ENCODE measurements at places on chromosomes 2 and 18. TPM values are rescaled to one million over a fixed set of nuclear protein-coding genes. Genes with fewer than 3 reads are reported as not detected.
A peak's percentile ranks its signal among the peaks of the same experiment; 100 is the strongest.

The TCF23 gene
- not detected for total RNA-seq

The APCDD1 gene
- 47.1 TPM for total RNA-seq

The PROM2 gene
- 0.50 TPM for total RNA-seq

The ASB18 gene
- total RNA-seq: not detected

The NOTO gene
- total RNA-seq: not detected

The C2orf15 gene
- total RNA-seq: not detected

DNA sequence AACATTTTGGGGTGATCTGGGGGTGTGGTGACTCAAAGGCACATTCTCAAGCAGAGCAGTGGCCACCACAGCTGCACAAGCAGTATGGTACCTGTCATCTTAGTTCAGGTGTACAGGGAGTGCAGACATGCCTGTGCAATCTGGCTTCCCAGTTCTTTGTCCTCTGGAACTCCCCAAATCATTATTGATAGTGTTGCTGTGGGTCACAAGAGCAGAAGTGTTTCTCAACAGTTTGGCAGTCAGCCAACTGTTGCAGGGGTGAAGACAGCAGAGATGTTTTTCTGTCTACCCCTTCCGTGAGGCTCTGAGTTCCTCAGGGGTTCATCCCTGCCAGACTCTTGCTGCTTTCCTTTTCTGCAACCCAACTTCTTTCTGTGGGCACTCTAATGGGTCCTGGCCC lies 206.5 kb upstream of the ZSWIM2 start:
- DNase-seq: no peak

- DNase-seq: no peak
Observed at GRCh38 chr18:58593938-58594337, 35.0 kb downstream of the ALPK2 start.

- DNase-seq: no peak
Observed at GRCh38 chr2:48601349-48601748, 16.3 kb upstream of the GTF2A1L start.

GRCh38 chr2:196431076-196431475 lies 208.4 kb upstream of the CCDC150 start:
- DNase-seq: no peak

DNA sequence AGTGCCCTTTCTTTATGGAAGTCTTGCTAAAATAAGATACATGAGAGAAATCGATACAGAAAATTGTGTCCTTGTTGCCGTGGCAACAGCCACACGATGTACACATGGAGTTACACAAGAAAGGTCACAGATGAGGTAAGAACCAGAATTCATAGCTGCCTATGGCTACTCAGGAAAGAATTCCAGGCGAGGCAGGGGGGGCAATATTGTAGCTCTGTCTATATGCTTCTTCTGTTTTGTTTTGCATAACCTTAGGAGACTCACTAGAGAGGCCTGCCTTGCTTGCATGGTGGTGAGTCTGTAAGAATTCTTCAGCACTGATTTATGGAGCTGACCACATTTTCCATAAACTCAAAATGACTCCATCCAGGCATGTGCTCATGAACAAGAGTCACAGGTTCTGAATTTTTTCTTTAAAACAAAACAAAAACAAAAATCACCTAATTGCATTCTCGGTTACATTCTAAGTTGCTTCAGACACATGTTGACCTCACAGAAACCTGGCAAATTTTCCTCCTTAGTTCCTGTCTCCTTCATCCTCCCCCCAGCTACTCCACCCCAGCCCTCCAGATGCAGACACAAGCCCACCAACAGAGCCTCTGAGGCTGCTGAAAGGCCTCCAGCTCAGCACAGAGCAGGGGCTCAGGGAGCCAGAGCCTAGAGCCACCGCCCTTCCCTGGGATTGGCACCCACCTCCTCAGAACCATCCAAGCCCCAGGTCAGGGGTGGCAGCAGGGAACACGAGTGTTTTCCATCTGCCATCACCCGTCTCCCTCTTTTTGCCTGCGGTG lies 183.5 kb downstream of the ANTXR1 start:
- DNase-seq: no peak

DNA sequence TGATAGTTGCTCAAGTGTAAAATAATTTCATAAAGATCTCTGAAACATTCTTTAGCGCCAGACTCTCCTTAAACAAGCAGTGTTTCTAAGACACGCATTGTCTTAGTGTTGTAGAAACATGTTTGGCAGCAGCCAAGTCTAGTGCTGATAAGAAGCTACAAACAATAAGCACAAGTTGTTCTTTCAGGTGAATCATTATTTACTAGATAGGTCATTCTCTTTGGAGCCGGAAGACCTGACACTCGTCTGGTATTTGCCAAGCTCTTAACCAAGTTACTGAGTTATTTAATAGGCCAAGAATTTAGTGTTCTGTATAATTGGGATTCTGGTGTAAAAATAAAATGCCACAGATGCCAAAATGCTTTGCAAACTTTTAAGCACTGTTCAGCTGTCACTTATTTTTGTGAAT lies 852.1 kb downstream of the CPS1 start:
- DNase-seq: no peak

DNA sequence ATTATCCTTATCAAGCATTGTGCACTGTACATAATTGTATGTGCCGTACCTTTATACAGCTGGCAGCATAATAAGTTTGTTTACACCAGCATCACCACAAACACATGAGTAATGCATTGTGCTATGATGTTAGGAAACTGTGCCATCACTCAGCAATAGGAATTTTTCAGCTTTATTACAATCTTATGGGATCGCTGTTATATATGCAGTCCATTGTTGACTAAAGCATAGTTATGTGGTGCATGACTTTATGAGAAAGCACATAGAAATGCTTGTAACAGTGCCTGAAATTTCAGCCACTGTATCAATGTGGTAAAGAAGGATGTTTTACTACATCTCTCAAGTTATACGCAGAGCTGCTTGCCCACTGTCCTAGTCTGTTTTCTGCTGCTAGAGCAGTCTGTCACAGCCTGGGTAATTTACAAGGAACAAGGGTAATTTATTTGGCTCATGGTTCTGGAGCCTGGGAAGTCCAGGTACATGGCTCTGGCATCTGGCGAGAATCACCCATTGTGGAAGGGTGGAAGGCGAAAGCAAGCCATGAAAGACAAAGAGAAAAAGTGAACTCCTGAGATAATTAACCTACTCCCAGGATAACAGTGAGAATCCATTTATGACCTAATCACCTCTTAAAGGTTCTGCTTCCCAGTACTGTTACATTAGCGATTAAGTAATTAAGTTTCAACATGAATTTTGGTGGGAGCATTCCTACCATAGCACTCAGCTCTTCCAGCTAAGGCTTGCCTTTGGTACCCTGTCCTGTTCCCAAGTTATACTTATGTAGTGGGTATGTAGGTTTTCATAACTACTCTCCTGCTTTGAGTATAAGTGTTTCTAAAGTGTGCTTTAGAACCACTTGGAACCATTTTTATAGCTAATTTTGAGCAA lies 4.6 kb downstream of the MAP3K20 start:
- DNase-seq: no peak

DNA sequence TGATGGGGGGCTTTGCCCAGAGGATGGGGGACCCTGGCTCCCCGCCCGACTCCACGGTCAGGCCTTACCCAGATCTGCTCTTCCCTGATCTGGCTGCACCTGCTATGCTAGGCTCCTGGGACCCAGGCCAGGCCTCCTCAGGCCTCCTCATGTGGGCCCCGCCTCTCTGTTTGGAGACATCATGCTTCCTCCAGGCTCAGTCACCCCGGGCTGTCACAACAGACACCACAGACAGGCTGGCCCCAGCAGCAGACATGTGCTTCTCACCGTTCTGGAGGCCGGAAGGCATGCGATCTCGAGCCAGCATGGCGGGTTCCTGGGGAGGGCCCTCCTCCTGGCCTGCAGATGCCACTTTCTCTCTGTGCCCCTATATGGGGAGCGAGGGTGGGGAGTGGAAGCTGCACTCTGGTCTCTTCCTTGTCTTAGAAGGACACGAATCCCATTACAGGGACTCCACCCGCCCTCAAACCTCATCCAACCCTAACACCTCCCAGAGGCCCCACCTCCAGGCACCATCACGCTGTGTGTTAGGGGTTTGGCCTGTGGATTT lies 10.8 kb upstream of the NEU4 start:
- no peak for DNase-seq

- DNase-seq: no peak
Observed at GRCh38 chr2:151180123-151180522, 81.5 kb downstream of the RBM43 start.

GRCh38 chr2:202109139-202109736 lies 36.2 kb downstream of the KIAA2012 start:
- no peak for DNase-seq

DNA sequence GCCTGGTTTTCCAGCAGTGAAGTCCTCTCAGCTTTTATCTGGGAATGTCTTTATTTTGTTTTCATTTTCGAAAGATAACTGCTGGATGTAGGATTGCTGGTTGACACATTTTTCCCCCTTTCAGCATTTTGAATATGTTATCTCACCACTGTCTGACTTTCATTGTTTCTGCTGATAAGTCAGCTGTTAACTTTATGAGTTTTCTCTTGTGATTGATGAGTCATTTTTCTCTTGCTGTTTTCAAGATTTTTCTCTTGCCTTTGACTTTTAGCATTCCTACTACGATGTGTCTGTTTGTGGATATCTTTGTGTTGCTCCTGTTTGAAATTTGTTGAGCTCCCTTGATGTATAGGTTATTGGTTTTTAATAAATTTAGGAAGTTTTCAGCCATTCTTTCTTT lies 85.5 kb downstream of the AGPS start:
- DNase-seq: no peak

DNA sequence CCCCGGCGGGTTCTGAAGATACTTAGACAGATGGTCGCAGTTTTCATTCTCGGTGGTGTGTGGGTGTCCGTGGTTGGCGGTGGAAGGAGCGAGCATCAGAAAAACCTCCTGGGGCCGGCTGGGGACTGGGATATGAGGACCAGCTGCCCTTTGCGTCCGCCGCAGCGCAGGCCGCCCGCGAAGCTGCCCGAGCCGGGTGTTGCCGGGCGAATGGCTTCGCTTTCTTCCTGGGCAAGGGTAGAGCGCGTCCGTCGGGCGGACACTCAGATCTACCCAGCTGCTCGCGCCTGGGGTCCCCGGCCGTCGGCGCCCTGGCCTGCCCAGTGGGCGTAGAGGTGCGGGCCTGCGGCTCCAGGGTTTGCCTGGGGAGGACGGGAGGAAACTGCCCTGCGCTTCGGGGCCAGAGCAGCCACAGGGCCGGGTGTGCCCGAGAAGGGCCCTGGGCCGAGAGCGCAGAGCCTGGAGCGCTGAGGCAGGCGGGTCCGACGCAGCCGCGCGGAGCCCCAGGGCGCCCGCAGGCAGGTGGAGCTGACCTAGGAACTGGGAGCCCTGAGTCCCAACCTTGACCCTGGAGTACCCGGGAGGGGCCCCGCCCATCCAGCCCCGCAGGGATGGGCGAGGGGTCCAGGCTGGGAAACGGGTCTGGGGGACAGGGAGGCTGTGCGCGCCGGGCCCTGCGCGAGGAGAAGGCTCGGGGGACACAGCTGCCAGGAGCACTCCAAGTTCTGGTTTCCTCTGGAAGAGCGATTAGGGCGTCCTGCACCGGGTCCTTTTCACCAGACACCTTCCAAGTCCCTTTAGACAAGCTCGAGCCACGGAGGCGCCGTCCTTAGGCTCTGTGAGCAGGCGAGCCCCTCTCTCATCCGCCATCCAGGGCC lies 1.3 kb downstream of the TWIST2 start:
- peak; percentile 88 for DNase-seq

- DNase-seq: no peak
Observed at GRCh38 chr2:7007846-7008741, 90.9 kb downstream of the RNF144A start.

GRCh38 chr2:72924353-72925240 lies 7.3 kb downstream of the EMX1 start:
- DNase-seq: no peak

DNA sequence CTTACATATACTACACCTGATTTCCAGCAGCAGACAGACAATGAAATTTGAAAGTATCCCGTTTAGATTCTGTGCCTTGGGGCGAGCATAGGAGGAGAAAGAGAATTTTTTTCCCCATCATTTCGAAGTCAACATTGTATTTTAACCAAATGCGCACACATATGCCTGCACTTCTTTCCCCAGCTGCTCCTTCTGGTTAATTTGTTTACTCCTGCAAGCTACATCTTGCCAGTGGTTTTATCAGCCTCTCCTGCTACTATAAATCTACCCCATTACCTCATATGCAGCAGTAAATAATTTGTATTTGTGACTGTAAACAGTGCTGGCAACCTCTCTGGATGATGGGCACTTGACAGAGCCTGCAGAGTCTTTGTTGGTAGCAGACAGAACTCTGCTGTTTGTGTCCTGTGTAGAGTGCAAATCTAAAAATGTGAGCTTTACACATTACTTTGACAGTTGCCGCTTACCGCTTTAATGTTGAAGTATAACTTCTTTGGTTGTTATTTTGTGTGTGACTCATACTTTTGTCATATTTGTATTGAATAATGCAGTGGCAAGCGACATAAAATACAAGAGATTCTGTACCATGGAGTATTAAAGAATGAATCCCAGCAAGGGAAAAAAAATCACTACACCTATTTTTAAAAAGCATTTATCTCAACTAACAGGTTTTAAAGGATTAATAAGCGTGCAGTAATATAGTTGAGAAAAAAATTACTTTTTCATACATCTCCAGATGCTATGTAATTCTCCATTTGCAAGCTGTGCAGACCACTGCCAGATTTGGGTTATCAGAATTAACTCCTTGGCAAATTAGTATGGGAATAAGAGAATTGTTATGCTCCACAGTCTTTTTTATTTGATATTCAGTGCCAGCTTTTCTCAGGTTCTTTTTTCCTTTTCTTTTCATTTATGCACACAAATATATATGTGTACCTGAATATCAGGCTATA lies 536.8 kb downstream of the XIRP2 start:
- DNase-seq: no peak

GRCh38 chr2:113257516-113258264 lies 21.0 kb downstream of the PAX8 start:
- DNase-seq: no peak

DNA sequence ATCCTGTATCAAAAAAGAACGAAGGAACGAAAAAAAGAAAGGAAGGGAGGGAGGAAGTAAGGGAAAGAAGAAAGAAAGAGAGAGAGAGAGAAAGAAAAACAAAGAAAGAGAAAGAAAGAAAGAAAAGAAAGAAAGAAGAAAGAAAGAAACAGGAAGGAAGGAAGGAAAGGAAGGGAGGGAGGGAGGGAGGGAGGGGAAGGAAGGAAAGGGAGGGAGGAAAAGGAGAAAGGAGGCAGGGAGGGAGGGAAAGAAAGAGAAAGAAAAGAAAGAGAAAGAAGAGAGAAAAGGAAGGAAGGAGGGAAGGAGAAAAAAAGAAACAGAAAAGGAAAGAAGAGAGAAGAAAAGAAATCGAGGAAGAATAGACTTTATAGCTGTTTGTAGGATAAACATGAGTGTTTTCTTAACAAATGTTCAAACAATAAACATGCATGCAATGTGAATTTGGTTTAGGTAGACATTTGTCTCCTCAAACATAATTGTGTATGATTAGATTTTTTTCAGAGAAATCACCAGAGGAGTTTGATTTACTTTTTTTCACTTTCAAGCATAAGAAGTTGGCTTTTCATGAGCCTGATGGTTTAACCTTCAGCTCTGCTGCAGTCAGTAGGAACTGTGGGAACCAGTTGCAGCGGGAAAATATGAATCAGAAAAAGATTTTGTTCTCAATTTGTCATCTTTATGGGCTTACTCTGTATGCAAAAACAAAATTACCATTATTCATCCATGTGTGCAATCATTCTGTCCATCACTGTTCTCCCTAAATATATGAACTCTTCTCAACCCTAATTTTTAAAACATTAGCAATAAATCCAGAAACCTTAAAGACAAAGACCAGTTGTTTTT lies 71.6 kb downstream of the PRKRA start:
- DNase-seq: no peak
